ENCODE measurements at places on chromosomes 2 and 18. TPM values are rescaled to one million over a fixed set of nuclear protein-coding genes. Genes with fewer than 3 reads are reported as not detected.

The NETO1 gene
- 0.26 TPM for total RNA-seq

The SLC4A5 gene
- under 0.01 TPM for total RNA-seq

The OTX1 gene
- total RNA-seq: 0.17 TPM

The MAL gene
- not detected for total RNA-seq

The CABYR gene
- 5.6 TPM for total RNA-seq

The FRZB gene
- total RNA-seq: 2.0 TPM

The FAM237A gene
- total RNA-seq: not detected

The CNDP1 gene
- not detected for total RNA-seq

The CXCR4 gene
- under 0.01 TPM for total RNA-seq

The PHLPP1 gene
- 5.0 TPM for total RNA-seq

The ALLC gene
- not detected for total RNA-seq

The ABCA12 gene
- under 0.01 TPM for total RNA-seq

The ZC3H6 gene
- 6.6 TPM for total RNA-seq
